ENCODE measurements at places on chromosomes 5 and 9. TPM values are rescaled to one million over a fixed set of nuclear protein-coding genes. Genes with fewer than 3 reads are reported as not detected.

The LRSAM1 gene
- total RNA-seq: 9.4 TPM

The MCC gene
- total RNA-seq: 0.39 TPM

The PCDHA9 gene
- total RNA-seq: not detected

The HMMR gene
- total RNA-seq: 28.2 TPM

The EPB41L4A gene
- 1.5 TPM for total RNA-seq

All from A549 treated with CORT108297 at 1 μM for 4 hours (cell line).